ENCODE measurements at places on chromosomes 6 and 20. TPM values are rescaled to one million over a fixed set of nuclear protein-coding genes. Genes with fewer than 3 reads are reported as not detected.
A peak's percentile ranks its signal among the peaks of the same experiment; 100 is the strongest.

SEMG1 gene
- total RNA-seq: not detected

SIRPA gene
- not detected for total RNA-seq

GDAP1L1 gene
- not detected for total RNA-seq

MAP7 gene
- 1.1 TPM for total RNA-seq

VGLL2 gene
- total RNA-seq: not detected

NCOA6 gene
- total RNA-seq: 26.8 TPM

DNA sequence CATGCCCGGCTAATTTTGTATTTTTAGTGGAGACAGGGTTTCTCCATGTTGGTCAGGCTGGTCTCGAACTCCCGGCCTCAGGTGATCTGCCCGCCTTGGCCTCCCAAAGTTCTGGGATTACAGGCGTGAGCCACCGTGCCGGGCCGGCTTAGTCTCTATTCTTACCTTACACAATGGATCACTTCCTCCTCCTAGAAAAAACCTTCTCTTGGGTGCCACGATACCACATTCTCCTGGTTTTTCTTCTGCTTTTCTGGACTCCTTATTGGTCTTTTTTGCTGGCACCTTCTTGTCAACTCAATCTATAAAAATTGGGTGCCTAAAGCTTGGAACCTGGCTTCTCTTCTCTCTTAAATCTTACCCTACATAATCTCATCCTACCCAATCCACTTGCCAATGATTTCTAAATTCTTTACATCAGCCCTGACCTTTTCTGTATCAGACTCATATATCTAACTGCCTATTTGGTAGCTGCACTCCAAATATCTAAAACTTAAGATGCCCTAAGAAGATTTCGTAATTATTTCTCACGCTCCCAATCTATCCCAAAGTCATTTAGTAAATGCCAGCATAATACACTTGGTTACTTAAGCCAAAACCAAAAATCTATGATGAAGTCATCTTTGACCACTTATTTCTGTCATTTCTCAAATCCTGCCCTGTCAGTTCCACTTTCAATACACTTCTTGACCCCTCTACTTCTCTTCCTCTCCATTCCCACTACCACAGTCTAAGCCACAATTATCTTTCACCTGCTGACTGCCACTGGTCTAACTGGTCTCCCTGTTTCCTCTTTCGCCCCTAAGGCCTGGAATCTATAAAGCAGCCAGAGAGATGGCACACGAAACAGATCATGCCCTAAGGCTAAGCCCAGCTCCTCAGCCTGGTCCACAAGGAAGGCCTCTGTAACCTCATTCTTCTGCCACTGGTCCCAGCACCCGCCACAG, 43.2 kb downstream of the ELMO2 start:
- H3K27ac ChIP-seq: peak overlapping the region; percentile 80
- H3K36me3 ChIP-seq: peaks cover 49% of the 10 kb centered on the region
- DNase-seq: no peak
- H3K4me3 ChIP-seq: peak overlapping the region; percentile 93
- peaks cover 63% of the 10 kb centered on the region for H3K4me1 ChIP-seq

DNA sequence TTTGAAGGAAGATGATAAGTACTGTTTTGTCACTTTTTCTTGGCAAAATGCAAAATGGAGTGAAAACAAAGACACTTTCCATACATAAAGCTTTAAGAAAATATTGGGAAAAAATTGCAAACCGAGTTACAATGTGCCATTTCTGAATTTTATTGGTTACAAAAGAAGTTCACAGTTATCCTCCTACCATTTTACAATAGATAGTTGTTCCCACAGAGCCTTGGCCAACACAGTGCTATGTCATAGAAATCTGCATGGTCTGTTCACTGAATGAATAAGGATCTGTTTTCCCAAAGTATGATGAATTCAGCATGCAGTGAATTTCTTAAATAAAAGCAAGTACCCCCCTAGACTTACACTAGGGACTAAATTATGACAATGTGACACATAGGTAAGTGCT, 268.2 kb upstream of the POU3F2 start:
- H3K36me3 ChIP-seq: no peaks in the 10 kb centered on the region
- no peak overlapping the region for H3K4me3 ChIP-seq
- no peaks in the 10 kb centered on the region for H3K27me3 ChIP-seq
- no peak for DNase-seq

DNA sequence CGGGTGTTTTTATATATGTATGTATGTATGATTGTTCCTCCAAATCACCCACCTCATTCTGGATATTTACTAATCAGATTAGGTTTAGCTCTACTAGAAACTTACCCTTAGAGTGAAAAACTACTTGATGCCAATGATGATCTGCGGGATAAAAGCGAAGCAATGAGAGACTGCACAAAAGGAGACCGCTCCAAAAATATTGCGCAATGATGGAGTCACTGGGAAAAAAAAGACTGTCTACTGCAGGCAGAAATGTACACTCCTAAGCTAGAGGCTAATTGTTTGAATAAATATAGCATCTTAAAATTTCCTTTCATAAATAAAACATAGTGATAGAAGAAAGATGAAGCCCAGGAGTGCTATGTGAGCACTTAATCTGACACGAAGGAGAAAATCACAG, 7.3 kb downstream of the RAB32 start:
- no peak overlapping the region for H3K27ac ChIP-seq
- H3K4me3 ChIP-seq: no peak overlapping the region
- H3K4me1 ChIP-seq: no peaks in the 10 kb centered on the region
- DNase-seq: no peak

DNA sequence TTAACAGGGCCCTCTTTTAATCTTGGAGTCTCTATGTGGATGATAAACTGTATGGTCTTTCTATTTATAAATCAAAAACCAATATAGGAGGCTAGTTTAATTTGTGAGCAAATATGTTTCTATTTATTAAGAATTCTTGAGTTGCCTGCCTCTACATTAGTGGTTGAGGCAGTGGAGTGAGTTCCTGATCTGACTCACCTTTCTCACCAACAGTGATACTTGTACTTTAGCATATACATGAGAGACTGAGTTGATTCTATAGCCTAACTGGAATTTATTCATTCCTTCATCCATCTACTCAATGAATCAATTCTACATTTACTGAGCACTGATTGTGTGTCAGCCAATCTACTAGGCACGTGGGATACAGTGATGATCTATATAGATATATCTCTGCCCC, 126.9 kb downstream of the TRMT11 start:
- no peaks in the 10 kb centered on the region for H3K27me3 ChIP-seq
- H3K36me3 ChIP-seq: no peaks in the 10 kb centered on the region
- no peak overlapping the region for H3K4me3 ChIP-seq

DNA sequence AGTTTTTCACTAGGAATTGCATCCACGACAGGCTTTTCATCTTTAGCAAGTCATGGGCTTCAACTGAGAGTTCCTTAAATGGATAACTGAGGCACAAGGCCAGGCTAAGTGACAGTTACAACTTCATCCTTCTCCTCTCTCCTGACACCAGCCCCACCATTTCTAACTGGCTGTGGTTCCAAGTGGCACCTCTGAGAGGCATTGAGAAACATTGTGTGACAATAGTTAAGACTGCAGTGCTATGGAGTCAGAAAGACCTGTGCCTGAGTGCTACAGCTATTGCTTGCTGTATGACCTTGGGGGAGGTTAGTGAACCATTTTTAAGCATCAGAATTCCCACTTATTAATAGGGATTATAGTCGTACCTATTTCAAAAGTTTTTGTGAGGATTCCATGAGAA, 26.2 kb upstream of the MLIP start:
- H3K36me3 ChIP-seq: no peaks in the 10 kb centered on the region
- no peaks in the 10 kb centered on the region for H3K4me1 ChIP-seq
- DNase-seq: no peak
- no peak overlapping the region for H3K4me3 ChIP-seq
- no peak overlapping the region for H3K27ac ChIP-seq

- H3K4me1 ChIP-seq: peaks cover 48% of the 10 kb centered on the region
- no peaks in the 10 kb centered on the region for H3K27me3 ChIP-seq
- H3K36me3 ChIP-seq: peaks cover 73% of the 10 kb centered on the region
- peak overlapping the region; percentile 6 for H3K4me3 ChIP-seq
Measured at GRCh38 chr6:33278392-33278741, 1.4 kb downstream of the B3GALT4 start.

Measured in activated CD4-positive, alpha-beta T cell treated with anti-CD3 and anti-CD28 coated beads, Interleukin-2, amount 10 ng/mL, durations not matched to agents 24 days and 14 days (primary cell).